ENCODE measurements at places on chromosomes 13 and 19. TPM values are rescaled to one million over a fixed set of nuclear protein-coding genes. Genes with fewer than 3 reads are reported as not detected.

- peaks cover 2% of the 10 kb centered on the region for H3K27me3 ChIP-seq
- H3K4me1 ChIP-seq = no peaks in the 10 kb centered on the region
- H3K36me3 ChIP-seq = no peaks in the 10 kb centered on the region
- no peak overlapping the region for H3K27ac ChIP-seq
- peak; percentile 90 for DNase-seq
- no peak overlapping the region for H3K4me3 ChIP-seq
These were observed 2.9 kb downstream of the RXFP2 start for GRCh38 chr13:31742097-31742734.

DNA sequence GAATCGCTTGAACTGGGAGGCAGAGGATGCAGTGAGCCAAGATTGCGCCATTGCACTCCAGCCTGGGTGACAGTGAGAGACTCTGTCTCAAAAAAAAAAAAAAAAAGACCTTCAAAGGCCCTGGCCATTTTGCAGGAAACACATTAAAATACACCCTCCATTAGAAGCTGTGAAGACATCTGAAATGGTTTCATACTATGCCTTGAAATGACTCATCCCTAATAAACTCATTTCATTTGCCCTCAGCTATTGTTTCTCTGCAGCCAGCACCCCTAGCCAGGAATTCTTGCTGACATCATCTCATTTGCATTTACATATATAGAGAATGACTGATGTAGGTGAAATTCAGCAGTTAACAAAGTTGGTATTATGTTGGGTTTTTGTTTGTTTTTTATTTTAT, 8.7 kb downstream of the EML2 start:
- no peak overlapping the region for H3K27ac ChIP-seq
- H3K27me3 ChIP-seq = no peaks in the 10 kb centered on the region
- peaks cover 73% of the 10 kb centered on the region for H3K36me3 ChIP-seq
- H3K4me1 ChIP-seq = peaks cover 8% of the 10 kb centered on the region
- no peak for DNase-seq

- H3K36me3 ChIP-seq = peaks cover 31% of the 10 kb centered on the region
- no peak for DNase-seq
- H3K4me3 ChIP-seq = no peak overlapping the region
- peaks cover 68% of the 10 kb centered on the region for H3K4me1 ChIP-seq
These were observed 5.2 kb upstream of the REXO1 start for GRCh38 chr19:1853295-1854038.

The CGB5 gene
- 1.4 TPM for total RNA-seq

The SLITRK6 gene
- 2.4 TPM for total RNA-seq

All from spinal cord (tissue), 10 donors.